Astrocyte (in vitro differentiated cells and primary cell): ENCODE measurements at places on chromosomes 11 and 22. TPM values are rescaled to one million over a fixed set of nuclear protein-coding genes. Genes with fewer than 3 reads are reported as not detected.
A peak's percentile ranks its signal among the peaks of the same experiment; 100 is the strongest.

LYVE1 gene
- 0.14 and 0.27 TPM in 2 replicates for total RNA-seq

DNA sequence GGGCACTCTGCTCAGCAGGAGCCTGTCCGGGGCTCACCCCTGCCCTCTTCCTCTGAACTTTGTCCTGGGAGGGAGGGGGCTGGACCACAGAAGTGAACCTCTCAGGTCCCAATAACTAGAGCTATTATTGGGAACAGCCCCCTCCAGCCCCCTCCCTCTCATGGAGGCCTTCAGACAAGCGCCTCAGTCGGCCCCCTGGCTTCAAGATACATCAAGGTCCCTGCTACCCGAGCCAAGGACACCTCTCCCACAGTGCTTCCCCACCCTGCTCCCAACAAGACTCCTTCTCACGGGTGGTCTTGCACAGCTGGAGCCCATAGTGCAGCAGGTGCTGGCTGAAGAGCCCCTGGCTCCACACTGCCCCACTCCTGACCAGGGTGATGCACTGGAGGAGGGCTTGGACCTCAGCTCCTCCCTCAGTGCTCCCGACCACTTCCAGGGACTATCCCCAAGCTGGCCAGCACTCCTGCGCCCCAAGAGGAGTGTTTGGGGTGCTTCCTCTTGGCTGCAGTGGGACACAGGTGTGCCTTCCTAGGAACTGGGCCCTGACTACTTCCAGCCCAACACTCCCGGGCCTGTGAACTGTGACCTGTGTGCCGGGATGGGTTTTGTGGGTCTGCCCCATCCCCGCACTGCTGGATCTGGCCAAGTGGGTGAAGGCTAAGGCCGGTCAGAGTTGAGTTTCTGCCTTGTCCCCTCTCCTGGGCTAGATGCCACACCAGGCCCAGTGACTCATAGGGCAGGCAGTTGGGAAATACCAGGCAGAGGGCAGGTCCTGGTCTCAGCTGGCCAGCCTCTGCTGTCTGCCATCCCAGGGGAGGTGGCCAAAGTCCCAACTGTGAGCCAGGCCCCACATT is 2.2 kb downstream of the PNPLA2 start:
- peak; percentile 29 for DNase-seq

MYEOV gene
- total RNA-seq: not detected in 2 replicates

GRCh38 chr11:7599209-7599608 is 74.1 kb downstream of the CYB5R2 start:
- no peak for DNase-seq

- no peak for DNase-seq
Measured at GRCh38 chr11:132357811-132358572, 987.6 kb downstream of the NTM start.

DNA sequence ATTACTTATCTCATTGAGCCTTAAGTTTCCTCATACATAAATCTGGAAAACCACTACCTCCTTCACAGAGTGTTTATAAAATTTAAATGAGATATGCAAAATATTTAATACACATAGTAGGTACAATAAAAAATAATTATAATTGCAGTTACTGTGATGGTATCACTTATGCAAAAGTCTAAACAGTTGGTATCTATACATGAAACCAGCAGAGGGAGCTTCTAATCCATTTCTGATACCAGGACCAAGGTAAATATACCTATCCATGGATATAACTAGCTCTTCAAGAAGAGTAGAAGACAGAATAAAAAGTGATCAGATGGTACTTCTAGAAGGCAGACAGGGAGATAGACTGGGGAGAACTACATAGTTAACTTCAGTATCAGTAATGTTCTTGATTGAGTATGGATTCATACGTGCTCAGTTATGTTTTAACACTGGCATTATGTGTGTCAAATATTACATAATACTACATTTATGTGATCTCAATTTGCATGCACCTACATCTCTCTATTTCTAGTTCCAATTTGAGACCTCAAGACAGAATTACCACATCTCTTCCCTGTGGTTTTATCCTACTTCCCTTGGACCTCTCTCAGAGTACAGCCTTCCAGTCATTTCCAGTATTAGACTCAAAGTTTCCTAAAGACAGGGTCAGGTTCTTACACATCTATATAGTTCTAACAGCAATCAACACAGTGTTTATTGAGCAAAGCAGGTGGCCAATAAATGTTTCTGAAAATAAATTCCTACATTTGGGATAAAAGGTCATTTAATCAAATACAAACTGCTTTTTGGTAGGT is 13.7 kb upstream of the TSG101 start:
- no peak for DNase-seq

C22orf39 gene
- total RNA-seq: 11.9 and 14.5 TPM in 2 replicates

DNA sequence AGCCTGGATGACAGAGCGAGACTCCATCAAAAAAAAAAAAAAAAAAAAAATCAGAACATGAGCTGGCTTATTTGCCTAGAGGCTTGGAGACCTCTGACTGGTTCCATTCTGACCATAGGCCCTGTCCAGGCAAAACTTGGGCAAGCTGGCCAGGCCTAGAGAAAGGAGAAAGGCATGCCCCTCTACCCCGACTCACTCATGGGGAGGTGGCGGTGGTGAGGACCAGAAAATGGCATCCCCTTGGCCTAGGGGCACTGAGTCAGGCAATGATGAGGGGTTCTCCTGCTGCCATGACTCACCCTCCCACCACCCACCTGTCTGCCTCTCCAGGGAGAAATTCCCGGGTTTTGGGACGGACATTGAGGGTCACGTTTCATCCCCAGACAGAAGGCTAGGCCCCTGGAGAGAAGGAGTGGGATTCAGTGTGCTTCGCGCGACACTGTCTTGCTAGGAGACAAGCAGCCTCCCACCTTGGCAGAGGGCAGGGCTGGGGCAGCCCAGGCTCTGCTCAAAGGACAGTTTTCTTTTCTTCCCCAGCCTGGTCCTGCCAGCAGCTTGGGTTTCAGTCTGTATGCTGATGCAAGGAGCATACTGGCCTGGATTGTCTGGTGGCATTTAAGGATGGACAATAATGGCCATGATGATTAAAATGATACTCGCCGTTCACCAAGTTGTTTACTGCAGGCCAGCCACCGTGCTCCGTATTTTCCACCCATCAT is 17.2 kb downstream of the TOB2 start:
- no peak for DNase-seq

MS4A12 gene
- 0.31 TPM in 1 of 2 replicates, not detected in the other for total RNA-seq

- no peak for DNase-seq
Measured at GRCh38 chr11:82775736-82776346, 42.2 kb upstream of the FAM181B start.

- no peak for DNase-seq
Measured at GRCh38 chr11:1630271-1630670, 696 bp downstream of the KRTAP5-5 start.
